Activated CD8-positive, alpha-beta memory T cell treated with anti-CD3 and anti-CD28 coated beads for 48 hours (primary cell): ENCODE measurements at places on chromosomes 12 and 14.

- DNase-seq, result no peak
These were observed 86.9 kb upstream of the STXBP6 start for GRCh38 chr14:25136811-25137210.

- no peak for DNase-seq
These were observed 205.0 kb upstream of the KRR1 start for GRCh38 chr12:75716291-75717025.

GRCh38 chr14:66652525-66653106 is 144.7 kb downstream of the GPHN start:
- DNase-seq, result no peak

DNA sequence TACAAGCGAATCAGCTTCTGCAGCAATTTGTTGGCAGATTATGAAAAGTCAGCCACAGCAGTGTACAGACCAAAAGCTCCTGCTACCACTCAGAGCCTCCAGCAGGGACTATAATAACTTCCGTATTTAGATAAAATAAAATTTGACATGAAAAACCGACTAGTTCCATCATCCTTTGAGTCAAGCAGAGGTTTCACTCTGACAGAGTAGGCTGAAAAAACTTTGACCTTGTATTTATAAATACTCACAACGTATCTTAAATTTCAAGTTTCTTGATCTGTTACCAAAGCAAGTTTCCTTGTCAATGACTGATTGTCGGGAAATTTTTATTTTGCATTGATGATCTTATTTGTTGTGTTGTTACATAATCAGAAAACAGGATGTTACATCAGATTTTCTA is 283.4 kb downstream of the DAD1 start:
- DNase-seq, result no peak

DNA sequence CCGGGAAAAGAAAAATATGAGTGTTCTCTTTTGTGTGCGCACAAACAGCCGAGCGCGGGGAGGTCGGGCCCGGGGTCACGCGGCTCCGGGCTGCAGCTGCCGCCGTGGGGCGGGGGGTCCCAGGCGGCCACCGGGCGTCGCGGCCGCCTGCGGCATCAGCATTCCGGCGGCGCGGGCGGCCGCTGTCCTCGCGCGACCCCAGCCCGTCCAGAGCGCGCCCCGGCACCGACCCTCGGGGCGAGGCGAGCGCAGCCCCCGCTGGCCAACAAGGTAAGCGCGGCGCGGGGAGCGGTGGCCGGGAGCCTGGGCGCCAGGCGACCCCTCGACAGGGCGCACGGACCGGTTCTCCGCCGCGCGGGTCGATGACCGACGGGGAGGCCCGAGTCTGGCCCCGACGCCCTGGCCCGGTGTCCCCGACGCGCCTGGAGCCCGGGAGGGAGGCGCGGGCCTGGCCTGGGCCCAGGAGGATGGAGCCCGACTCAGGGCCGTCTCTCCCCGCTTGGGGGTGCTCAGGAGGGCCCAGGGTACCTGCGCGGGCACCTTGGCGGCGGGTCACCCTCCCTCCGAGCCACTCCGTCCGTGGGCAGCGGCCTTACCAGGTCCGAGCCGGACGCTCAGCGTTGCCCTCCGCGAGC is 103.9 kb upstream of the DIO3 start:
- no peak for DNase-seq

- DNase-seq, result no peak
These were observed 20.9 kb upstream of the SCFD1 start for GRCh38 chr14:30600922-30601918.

DNA sequence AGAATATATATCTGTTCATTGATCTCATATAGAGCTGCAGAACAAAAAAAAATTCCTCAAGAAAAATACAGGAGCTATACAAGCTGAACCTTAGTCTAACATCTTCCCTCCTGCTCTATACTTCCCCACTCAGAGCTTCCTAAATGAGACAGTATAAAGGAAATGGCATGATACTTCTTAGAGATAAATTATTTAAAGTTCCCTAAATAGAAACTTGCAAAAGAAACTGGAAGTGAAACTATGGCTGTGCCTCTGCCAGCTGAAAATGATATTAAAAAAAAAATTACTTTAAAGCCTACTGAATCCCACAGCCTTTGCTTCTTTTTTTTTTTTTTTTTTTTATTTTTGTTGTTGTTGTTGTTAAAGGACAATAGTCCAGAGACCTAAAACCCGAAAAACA is 11.6 kb upstream of the NEK9 start:
- no peak for DNase-seq

DNA sequence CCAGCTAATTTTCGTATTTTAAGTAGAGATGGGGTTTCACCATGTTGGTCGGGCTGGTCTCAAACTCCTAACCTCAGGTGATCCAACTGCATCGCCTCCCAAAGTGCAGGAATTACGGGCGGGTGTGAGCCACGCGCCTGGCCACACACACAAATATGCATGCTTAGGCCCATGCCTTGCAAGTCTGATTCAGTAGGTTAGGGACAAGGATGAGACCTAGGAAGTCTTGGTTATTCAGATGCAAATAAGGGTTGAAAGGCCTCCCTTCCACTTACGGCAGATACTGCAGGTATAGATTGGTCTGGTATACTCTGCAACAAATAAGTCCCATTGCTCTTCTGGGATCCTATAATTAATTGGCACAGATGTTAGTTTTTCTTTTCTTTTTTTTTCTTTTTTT is 32.9 kb downstream of the TXNRD1 start:
- no peak for DNase-seq
